ENCODE measurements at places on chromosomes 11 and 22. TPM values are rescaled to one million over a fixed set of nuclear protein-coding genes. Genes with fewer than 3 reads are reported as not detected.

Gene KIF18A
- total RNA-seq, result 0.44 TPM

Gene MFRP
- not detected for total RNA-seq

Gene THY1
- total RNA-seq, result 39.4 TPM

Gene FXYD6
- total RNA-seq, result 12.8 TPM

All from subcutaneous adipose tissue (tissue), 4 donors.